ENCODE measurements at places on chromosomes 12 and 14.

- DNase-seq: no peak
Observed at GRCh38 chr14:75247286-75247922, 31.2 kb upstream of the FOS start.

DNA sequence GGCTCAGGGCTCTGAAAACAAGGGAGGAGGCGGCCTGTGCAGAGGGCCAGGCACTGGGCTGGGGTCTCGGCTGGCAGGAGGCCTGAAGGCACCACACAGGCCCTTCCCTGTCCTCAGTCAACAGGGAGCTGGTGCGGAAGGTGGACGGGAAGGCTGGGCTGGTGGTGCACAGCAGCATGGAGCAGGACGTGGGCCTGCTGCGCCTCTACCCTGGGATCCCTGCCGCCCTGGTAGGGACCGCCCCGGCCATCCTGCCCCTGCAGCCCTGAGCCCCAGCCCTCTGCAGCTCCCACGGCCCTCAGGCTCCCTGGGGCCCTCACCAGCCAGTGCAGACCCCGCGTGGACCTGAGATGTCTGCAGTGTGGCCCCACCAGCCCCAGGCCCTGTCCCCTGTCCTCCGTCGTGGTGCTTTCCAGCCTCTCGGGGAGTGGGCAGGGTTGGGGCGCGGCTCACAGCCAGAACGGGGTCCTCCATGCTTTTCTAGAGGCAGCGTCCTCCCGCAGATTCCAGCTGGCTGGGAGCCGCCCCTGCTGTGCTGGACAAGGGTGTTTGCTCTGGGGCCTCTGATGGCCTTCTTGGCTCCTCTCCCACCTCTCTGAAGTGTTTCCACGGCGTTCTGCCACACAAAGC lies 18.1 kb downstream of the ASPG start:
- no peak for DNase-seq

DNA sequence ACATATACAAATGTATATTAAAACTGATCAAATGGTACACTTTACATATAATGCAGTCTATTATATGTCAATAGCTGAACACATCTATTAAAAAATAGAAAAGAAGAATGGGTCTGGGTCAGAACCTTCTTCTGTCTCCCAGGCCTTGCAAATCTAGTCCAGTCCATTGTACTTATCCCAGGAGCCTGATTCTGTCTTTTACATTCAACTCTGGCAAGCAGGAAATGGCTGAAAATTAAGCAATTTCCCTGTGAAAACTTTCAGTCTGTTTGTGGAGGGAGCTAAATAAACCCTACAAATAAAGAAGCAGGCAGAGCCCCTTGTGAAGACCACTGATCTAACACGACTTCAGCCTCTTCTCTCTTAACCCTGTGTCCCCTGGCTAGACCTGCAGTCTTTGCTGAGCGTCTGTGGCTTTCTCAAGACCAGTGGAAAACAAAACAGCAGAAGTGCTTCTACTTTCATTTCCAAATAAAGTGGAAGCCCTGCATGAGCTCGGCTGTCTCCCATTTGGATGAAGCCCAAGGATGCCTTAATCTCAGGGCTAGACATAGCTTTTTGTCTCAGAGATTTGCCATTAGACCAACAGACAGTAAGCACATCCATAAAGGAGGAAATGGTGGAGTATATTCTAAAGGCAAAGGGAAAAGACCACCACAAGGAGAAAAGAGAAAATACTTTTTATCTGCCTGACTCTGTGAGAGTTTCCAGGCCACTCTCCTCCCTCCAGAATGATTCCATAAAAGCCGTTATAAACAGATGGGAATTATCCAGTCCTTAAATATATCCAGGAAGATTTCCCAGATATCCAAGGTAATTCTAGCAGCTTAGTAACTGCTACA lies 48.2 kb downstream of the CRACR2A start:
- no peak for DNase-seq

DNA sequence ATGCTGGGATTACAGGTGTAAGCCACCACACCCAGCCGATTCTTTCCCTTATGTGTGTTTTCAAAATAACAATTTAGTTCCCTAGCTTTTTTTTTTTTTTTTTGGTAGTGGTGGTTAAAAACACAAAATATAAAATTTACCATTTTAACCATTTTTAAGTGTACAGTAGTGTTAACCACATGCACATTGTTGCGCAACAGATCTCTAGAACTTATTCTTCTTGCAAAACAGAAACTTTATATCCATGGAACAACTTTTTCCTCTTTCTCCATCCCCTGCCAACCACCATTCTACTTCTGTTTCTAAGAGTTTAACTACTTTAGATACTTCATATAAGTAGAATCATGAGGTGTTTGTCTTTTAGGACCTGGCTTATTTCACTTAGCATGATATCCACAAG lies 1.1 kb upstream of the NDUFA12 start:
- no peak for DNase-seq

DNA sequence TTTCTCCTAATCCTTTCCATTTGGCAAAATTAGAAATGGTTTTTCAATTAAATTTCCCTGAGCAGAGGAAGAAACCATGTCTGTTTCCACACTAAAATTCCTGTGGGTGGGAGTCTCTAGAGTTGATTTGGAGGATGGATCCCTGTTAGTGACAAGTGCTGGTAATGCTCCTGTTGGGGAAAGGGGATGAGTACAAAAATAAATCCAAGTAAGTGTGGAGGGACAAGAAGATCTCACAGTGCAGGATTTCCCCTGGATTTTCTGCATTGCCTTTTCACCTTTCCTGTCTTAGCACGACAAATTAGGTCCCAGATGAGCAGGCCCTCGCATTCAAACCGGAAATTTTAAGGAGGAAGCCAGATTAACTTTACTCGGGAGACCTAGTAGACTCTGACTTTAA lies 107.5 kb downstream of the DAD1 start:
- DNase-seq: no peak

GRCh38 chr14:75022655-75023054 lies 19.9 kb downstream of the EIF2B2 start:
- no peak for DNase-seq

DNA sequence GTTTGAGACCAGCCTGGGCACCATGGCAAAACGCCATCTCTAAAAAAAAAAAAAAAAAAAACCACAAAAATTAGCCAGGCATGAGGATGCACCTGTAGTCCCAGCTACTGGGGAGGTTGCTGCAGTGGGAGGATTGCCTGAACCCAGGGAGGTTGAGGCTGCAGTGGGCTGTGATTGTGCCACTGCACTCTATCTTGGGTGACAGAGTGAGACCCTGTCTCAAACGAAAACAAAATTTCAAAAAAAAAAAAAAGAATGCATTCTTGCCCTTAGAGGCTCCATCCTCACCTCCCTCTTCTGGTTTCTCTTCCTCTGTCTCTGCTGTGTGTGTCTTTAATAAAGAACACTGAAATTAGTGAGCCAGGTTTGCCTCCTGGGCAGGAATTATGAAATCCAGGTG lies 107.8 kb downstream of the VCPKMT start:
- DNase-seq: no peak

DNA sequence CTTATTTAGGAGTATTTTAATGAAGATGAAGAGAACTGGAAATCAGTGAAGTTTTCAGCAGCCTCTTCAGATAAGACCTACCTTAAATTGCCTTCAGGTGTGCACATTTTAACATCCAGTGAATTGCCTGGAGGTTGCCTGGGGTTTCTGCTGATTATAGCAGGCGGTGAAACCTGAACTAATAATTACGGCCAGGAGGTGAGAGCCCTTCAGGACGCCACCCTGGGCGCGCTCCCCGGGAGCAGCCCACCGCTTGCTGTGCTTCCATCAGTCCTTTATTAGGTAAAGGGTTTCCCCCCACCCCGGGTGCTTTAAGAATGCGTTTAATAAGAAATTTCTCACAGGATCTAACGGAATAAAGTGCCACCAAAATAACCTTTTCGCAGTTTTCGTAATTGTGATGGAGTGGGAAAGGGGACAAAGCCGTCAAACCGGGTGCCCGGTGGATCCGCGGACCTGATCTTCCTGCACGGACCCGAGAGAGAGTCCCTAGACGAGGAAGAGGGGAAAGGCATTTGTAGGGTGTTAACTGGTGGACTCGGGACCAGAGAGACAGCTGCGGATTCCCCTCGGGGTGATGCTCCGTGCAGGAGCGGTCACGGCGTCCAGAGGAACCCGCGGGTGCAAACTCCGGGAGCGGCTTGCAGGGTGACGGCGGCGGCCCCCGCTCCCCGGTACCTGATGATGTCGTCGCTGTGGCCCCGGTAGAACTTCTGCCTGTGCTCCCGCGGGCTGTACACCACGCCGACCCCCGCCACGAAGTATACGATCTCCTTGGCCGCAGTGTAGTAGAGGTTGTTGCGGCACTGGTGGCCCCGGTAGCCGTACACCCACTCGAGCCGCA lies 902 bp downstream of the EML5 start:
- no peak for DNase-seq

DNA sequence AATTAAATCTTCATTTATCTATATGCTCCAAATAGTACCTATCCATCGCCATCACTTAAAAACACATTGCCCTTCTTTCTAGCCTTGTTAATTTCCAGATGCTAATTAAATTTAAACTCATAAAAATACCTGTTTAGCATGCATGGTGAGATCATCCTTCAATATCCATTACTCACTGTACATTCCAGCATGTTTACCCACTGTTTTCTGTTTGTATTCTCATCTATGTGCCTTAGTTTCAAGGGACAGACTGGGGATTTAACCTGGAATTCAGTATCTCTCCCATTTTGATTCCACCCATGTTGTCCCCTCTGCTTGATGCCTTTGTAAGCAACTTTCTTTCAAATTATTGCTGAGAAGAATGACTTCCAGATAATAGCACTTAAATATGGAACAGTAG lies 208.0 kb downstream of the SPTSSA start:
- no peak for DNase-seq

DNA sequence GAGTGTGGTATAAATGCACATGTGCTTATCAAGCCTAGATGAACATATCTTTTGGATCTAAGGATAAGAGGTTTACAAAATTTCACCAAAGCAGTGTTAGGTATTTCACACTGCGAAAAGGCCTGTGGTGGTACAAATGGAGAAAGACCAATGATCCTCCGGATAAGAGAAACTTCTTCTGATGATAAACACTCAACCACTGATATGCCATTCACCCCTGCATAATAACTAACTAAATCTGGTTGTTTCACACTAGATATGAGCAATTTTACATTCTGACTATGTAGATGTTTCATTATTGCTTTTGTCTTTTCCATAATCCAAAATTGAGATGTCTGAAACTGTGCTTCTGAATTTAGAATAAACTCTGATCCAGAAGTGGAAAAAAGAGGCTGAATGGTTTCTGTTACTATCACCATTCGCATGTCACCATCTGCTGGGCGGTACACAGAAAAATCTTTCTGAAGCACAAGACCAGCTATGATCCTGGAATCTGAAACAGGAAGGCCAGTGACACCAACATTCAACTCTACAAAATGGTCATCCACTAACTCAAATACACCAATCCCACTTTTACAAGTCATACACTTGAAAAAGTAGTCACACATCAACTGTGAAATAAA lies 1.3 kb downstream of the BBS10 start:
- no peak for DNase-seq

GRCh38 chr12:127966331-127966730 lies 300.6 kb upstream of the TMEM132C start:
- no peak for DNase-seq

DNA sequence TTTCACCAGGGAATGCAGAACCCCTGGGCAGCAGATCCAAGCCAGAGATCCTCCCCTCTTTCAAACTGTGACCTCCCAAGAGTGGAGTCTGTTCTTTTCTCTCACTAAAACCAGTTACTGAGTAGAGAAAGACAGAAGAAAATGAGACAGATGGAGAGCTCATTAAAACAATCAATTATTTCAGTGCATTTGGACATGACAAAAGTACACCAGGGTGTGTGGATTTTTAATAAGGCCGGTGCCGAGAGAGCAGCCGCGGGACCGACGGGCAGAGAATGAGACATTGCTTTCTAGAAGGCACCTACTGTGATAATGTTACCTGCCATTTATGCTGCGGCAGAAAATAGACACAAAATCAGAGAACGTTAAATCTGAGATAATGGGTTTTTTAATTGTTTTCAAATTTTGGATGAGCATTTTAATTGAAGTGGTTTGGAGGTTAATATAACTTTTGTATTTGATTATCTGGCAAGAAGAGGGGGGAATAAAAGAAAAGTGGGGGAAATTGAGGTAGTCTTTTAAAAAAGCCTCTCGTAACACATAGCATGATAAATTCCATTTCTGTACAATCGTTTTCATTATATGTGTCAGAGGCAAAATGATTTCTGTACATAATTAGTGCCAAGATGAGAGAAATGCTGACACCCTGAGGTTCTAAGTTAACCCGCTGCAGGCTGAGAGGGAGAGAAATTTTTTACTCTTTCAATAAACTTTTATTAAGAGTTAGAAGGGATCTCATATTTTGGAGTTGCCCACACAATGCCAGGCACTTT lies 70.8 kb downstream of the HSPB8 start:
- no peak for DNase-seq

DNA sequence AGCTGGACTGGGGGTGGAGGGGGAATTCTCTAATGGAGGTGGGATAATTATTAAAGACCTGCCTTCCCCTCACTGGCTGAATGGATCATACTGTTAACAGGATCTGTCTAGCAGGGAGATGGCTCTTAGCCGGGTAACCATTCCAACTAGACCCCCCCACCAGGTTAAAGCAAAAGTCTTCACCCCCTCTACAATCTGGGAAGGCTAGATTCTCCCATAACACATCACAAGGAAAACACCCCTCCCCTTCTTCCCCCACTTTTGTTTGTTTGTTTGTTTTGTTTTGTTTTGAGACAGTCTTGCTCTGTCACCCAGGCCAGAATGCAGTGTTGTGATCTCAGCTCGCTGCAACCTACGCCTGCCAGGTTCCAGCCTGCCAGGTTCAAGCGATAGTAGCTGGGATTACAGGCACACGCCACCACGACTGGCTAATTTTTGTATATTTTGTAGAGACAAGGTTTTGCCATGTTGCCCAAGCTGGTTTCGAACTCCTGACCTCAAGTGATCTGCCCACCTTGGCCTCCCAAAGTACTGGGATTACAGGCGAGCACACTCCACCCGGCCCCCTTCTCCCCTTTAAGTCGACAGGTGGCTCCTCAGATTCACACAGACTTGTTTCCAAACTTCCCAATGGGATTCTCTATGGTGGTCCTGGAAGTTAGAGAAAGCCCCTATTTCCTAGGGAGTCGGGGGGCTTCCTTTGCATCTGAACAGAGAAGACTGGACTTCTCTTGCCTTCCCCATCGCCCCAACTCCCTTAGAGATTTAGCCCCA lies 3.5 kb upstream of the BAZ2A start:
- no peak for DNase-seq

DNA sequence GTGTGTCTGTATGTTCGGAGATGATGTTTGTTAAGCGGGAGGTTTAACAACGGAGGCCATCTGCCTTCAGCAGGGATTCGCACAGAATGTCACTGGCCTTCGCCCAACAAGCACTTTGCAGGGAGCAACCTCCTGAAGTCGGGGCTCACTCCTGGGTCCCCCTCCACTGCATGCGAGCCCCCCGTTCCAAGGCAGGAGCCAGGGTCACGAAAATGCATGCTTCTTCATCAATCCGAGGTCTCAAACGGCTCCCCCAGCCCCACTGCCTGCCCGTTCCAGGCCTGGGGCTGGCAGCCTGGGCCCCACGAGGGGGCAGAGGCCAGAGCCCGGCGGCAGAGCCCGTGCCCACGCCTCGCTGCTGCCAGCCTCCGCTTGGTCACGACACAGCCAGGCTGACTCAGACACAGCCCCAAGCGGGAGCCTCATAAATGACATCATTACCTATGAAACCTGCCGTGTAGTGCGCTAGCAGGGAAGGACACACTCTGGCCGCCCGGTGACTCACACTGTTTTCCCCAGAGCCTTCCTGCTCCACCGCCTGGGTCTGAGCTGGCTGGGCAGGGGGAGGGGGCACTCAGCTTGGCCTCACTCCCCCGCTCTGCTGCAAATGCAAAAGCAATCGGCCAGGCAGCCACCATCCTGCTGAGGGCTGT lies 169.5 kb upstream of the RTL1 start:
- peak; percentile 93 for DNase-seq

- DNase-seq: no peak
Observed at GRCh38 chr14:77908847-77909246, 108.9 kb downstream of the ADCK1 start.

GRCh38 chr14:45811155-45811554 lies 558.2 kb upstream of the MIS18BP1 start:
- DNase-seq: no peak

All from non-pigmented ciliary epithelial cell (primary cell).